ENCODE measurements at places on chromosomes 4 and X.

DNA sequence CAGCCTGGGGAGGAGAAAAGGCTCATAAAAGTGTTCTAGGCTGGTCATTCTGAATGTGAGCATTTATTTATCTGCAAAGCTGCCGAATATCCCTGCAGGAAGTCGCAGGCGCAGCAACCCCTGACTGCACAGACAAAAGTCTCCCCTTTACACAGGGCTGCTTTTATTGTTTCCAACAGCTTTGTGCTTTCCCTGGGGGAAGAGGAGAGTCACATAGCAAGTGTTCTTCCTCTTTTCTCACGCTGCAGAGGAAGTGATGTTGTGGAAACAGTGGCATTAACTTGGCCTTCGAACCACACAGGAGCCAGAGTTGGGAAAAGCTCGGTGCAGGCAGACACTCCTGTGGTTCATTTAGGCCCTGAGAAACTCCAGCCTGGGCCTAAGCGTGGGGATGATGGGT is 81.5 kb upstream of the BCOR start:
- peak; percentile 82 for DNase-seq

- peak; percentile 25 for DNase-seq
Measured at GRCh38 chr4:77820649-77821561, 1.7 kb upstream of the CNOT6L start.

DNA sequence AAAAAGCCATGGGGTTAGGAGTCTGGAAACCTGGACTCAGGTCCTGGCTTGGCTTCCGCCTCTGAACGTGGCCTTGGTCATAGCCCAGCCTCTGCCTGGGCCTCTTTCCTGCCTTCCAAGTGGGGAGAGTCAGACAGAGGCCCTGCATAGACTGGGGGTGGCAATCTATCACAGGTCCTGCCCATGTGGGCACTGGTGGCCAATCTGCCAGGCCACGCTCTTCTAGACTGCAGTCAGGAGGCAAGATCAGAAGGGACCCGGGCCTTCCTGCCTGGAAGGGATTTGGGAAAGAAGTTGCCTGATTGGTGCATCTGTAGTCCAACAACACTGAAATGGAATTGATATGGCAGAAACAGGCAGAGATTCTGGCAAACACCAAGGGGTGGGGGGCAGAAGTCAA is 46.1 kb downstream of the CNGA2 start:
- no peak for DNase-seq

DNA sequence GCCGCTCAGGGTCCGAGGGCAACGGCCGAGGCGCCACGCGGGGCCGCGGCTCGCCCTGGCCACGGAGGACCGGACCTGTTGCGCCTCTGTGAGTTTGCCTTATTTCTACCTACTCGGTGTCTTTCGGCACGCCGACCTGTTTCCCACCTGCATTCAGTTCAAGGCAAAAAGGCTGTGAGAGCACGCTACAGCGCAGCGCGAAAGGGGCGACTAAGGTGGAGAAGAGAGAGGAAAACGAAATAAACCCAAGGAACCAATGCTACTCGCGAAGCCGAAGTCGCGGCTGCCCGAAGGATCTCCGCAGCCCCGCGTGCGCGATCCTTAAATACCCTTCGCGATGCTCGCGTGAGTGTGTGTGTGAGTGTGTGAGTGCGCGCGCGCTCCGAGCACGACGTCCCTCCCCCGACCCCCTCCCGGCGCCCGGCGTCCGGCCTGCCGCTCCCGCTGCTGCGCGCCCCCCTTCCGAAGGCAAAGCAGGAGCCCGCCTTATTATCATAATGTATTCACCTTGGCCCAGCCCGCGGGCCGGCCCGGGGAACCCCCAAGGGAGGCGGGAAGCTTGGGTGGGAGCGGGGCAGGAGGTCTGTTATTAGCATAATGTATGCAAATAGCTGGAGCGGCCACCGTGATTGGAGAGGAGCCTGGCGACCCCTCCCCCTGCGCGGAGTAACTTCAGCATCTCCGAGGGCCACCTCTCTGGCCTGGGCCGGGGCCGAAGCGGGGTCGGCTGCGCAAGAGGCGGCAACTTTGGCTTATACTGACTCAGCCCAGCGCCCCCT is at the start of gene COL25A1:
Gene COL25A1, minus strand, starts transcription at position 298 of the 779 bp plus-strand sequence.
- DNase-seq, result no peak

- no peak for DNase-seq
Measured at GRCh38 chr4:150743564-150744342, 161.8 kb downstream of the MAB21L2 start.

- no peak for DNase-seq
Measured at GRCh38 chrX:70301716-70302115, 11.8 kb downstream of the KIF4A start.

DNA sequence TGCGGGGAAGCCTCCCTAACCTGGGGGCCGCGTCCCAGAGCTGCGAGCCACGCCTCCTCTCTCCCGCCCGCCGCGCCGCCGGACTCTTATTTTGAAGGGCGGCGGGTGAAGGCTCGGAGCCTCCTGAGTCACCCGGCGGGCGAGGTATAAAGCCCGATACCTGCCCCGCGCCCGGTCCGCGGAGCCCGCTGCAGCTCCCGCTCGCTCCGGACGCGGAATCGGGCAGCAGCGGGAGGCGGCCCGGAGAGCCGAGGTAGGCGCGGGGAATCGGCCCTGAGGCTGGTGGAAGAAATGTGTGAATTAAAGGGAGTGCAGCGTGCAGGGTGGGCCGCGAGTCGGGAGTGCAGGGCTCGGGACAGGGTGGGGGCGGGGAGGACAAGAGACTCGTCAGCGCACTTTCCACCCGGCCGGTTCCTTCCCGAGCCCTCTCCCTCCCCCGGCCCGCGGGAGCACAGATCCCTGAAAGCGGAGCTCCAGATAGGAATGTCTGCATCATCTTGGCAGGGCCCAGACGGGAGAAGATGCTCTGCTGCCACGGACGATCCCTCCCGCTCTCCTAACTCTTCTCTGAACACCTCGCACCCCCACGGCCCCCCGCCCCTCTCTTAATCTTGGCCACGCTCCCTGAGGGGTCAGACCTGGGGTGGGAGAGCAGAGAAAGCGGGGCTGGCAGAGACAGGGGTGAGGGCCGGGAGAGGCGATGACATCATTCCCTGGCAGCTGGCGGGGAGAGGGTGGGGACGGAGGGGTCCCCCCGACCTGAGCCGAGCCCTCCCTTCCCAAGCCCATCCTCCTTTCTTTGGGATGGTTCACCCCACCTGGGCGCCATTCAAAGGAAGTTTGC is 177.9 kb downstream of the CBR4 start:
- DNase-seq, result peak; percentile 60

DNA sequence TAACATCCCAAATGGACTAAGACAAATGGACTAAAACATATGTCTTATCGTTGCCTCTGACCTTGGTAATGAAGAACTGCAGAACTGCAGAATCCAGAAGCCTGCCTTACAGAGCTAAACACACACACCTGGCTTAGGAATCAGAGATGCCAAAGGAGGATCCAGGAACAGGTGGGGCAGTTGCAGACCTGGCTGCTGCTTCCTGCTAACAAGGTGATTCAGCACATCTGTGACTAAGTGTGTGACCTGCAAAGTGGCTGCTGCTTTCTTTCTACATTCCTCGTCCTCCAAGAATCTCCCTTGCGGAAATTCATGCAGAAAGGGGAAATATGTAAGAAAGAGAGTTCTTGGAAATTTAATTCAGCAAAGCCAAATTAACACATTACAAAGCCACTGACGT is 96.8 kb upstream of the NLGN4X start:
- DNase-seq, result no peak
